ENCODE measurements at places on chromosomes 5 and 9. TPM values are rescaled to one million over a fixed set of nuclear protein-coding genes. Genes with fewer than 3 reads are reported as not detected.

The PCDHGA10 gene
- 1.1 TPM for total RNA-seq

The FOXD4 gene
- total RNA-seq: 0.15 TPM

The COX7C gene
- 766 TPM for total RNA-seq

The RNF183 gene
- total RNA-seq: not detected

The LHX3 gene
- total RNA-seq: not detected

The RAPGEF1 gene
- 123 TPM for total RNA-seq

The SAXO1 gene
- total RNA-seq: not detected

The AIF1L gene
- total RNA-seq: 7.8 TPM

The PCDHGB5 gene
- total RNA-seq: 6.3 TPM

The CARTPT gene
- total RNA-seq: not detected

The SLC46A2 gene
- total RNA-seq: 0.13 TPM

The CNTNAP3B gene
- 7.4 TPM for total RNA-seq

The SCGB3A1 gene
- not detected for total RNA-seq

The KCNV2 gene
- not detected for total RNA-seq

The VLDLR gene
- 19.6 TPM for total RNA-seq

The IRX2 gene
- total RNA-seq: 2.4 TPM

The TMEM174 gene
- not detected for total RNA-seq

The MEIKIN gene
- total RNA-seq: not detected

The OTP gene
- total RNA-seq: not detected

The SPINK5 gene
- total RNA-seq: not detected

The INSL4 gene
- not detected for total RNA-seq

The HAVCR2 gene
- total RNA-seq: 1.8 TPM

The LCP2 gene
- 1.9 TPM for total RNA-seq

The JADE2 gene
- 20.1 TPM for total RNA-seq

The WDR31 gene
- 0.36 TPM for total RNA-seq

The BRD3 gene
- 21.5 TPM for total RNA-seq

The ADGRD2 gene
- total RNA-seq: not detected

The IL3 gene
- not detected for total RNA-seq

The PCDHB2 gene
- total RNA-seq: 1.7 TPM

The NOTCH1 gene
- total RNA-seq: 15.4 TPM

The PCDHB5 gene
- 1.5 TPM for total RNA-seq

The ITK gene
- total RNA-seq: 0.16 TPM

The LCN9 gene
- total RNA-seq: not detected

The GNA14 gene
- 0.56 TPM for total RNA-seq

The EPB41L4B gene
- total RNA-seq: 5.7 TPM

The TAF1L gene
- not detected for total RNA-seq

The SLC4A9 gene
- not detected for total RNA-seq
